Activated CD8-positive, alpha-beta memory T cell treated with anti-CD3 and anti-CD28 coated beads, Interleukin-2, amount 10 ng/mL, durations not matched to agents 7 days and 5 days (primary cell): ENCODE measurements at places on chromosomes 5 and 9.

GRCh38 chr5:14501353-14502293 is 80.0 kb upstream of the OTULINL start:
- no peak for DNase-seq

GRCh38 chr5:98314292-98314691 is 459.2 kb upstream of the RGMB start:
- no peak for DNase-seq

DNA sequence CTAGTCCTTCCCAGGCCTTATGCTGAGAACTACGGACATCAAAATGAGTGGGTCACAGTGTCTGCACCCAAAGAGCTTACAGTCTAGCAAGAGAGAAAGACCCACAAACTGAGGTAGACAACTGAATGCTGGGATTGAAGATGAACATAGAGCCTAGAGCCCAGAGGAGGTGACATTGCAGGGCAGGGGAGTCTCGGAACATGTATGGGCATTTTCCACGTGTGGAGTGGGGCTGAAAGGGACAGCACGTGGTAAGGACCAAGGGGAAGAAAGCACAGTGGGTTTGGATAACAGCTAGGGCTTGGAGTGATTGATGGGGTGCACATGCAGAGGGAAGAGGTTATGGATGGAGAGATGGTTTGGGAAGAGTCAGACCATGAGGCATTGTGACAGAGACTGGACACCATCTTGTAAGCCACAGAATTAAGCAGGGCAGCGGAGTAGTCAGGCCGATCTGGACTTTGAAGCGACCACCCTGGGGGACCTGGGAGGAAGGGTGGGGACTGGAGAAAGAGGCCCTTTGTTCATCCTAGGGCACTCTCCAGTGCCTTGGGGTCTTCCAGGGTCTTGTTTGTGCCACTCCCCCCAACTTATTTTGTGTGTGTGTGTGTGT is 47.5 kb upstream of the SH3PXD2B start:
- peak; percentile 29 for DNase-seq

DNA sequence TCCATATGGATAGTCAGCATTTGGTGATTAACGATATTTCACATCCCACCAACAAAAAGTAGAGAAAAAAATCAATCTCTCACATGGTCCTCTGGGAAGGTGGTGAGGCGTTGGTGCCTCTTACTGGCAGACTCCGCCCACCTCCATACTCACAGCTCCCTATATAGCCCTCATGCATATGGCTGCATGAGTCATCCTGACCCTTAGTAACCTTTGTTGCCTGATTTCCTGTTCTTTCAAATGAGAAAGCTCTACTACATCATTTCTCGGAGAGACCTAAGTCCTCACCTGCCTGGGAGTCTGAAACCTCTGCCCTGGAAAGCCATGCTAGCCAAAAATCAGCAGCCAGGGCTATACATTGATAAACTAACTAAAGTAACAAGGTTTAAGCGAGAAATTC is 33.3 kb upstream of the ABCA1 start:
- DNase-seq: peak; percentile 74

DNA sequence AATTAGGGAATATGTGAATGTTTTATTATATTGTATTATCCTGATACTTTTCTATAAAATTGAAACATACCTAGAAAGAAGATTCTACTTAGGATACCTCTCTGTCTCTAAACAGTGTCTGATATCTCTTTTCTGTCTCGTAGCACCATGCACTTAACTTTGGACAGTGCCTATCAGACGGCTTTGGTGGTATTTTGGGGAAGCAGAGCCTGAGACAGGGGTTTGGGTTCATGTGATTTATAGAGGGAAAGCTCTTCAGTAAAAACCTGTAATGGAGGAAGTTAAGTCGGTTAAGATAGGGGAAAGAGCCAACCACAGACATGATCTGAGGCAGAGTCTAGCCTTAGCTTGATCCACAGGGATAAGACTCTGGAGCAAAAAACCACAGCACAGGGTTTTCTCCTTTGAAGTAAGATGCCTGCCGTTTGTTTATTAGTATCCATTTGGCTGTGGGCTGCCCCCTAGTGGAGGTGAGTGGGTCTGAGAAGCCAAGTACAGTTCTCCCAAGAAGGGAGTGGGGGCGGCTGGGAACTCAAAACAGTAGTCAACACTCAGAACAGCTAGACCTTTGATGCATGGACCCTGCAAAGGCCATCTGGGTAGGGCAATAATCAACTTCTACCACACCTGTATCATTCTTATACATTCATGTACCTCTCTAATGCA is 141.2 kb upstream of the ASTN2 start:
- peak; percentile 51 for DNase-seq

DNA sequence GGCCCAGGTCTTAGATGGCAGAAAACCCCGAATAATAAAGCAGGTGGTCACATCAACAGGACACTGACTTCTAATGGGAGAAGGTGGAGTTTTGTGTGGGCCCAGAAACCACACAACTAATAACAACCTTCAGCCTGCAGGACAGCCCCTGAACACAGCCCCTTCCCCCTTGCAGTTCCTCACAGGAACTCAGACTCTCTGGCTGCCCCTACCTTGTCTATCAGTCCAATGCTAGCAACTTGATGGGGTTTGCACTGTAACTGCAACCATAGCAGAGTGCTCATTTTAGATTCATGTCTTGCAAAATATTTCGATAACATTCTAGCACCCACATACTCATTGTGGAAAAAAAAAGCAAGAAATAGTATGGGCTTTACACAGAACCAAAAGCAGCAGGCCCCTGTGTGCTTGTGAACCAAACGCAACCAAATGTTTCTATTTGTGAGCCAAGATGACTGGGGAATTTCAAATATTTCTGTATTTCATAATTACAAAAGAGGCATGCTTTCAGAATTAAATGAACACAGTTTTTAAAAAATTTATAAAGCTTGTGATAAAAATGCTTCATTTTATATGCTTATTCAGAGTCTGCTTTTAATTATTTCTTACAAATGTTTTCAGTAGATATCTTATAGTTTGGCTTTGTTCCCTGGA is 62.7 kb upstream of the PDE4D start:
- DNase-seq: no peak

DNA sequence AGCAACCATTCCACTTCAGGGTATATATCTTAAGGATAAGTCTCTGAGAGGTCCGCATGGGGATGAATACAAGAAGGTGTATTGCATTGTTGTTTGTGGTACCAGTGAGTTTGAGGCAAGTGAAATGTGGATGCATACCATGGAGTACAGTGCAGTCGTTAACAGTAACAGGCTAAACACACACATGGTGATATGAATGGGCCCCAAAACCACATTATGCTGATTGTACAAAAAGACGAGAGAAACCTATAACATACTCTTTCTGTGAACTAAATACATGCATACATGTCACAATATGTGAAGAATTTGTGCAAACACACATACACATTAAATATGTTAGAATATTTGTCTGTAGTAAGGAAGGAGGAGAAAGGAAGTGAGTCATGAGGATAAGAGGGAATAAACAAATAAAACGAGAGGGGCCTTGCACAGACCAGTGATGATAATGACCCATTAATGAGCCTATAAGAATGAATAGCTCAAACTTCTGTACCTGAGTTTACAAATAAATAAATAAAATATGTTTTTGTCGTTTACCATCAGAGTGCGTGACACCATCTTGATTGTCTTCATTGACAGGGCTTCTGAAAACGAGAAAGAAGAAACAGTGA is 66.5 kb upstream of the RICTOR start:
- DNase-seq: no peak

- DNase-seq: no peak
These were observed 234.4 kb upstream of the MPDZ start for GRCh38 chr9:13513716-13514444.

DNA sequence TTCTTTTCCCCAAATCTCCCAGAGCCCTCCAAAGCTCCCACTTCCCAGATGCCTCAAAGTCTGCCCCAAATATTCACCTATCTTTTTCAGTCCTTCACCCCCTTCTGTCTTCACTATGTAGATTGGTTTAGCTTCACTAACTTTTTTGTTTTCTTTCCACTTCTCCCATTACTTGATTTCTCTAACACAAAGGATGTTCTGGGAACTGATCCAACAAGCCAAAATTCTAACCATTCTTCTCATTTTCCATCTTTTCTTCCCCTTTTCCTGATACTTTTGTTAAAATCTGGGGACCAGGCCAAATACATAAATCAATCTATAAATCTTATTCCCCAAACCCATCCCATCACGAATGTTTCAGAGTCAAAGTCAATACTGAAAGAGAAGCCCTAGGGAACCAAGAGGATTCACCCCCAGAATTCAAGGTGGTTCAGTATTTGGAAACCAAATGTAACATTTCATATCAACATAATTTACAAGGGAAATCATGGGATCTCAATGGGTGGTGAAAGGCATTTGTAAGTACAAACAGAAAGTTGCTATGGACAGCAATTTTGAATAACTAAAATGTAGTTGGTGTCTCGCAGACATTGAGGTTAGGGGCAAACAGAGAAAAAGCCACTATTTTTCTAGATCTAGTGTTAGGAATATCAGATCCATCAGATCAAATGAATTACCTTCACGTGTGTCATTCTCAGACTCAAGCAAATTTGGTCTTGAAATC is 35.3 kb downstream of the APTX start:
- no peak for DNase-seq

GRCh38 chr9:69760278-69760610 is 433 bp upstream of the PTAR1 start:
- DNase-seq: no peak

DNA sequence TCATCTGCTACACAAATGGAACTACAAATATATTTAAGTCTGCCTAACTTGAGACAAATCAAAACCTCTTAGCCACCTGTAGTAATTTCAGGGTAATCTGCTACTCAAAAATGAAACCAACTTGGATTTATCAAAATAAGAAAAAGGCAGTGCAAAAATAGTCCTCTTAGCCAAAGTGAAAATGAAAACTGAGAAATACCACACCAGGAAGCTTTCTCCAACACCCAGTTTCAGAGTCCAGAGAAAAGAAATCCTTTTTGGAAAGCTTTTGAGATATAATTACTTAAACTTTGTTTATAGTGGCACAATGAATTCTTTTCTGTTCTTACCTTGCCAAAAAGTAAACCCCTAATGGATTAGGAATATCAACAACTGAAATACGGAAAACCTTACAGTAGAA is 990.4 kb downstream of the EFNA5 start:
- DNase-seq: no peak

DNA sequence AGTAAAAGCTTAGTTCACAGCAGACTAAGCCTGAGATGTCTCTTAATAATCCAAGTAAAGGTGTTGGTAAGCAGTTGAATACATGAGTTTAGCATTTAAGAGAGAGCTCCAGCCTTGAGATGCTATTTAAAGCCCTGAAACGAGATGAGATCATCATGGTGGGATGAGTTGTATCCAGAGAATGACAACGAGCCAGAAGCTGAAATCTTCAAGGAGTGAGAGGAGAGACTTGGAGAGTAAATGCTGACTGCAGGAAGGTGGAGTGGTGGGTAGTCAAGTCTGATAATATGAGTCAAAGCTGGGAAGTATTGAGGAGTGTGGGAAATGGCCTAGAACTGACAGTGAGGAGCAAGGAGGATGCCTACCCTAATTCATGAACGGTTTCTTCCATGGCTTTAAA is 53.7 kb downstream of the PLAC8L1 start:
- no peak for DNase-seq

DNA sequence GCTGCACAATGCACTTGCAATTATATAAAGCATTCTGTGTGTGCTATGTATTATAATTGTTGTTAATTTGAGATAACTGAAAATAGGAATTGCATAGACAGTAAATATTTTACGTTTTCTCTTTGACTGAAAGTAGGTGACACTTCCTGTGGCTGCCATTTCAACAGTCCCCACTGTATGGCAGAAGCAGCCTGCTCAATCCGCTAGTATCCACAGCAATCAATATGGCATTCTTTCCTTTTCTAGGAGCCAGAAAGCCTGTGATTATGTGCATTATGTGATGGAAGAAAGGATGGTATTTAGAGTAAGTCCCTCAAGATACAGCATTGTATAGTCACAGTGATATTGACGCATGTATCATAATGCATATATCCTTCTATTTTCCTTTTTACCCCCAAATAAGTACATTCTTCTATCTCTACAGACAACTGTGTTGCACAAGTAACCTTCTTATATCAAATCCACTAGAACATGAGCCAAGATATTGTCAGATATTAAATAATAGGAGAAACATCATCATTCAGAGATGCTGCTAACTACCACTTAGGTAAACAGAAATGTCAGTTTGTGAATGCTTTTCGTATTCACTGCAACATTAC is 59.7 kb downstream of the CARTPT start:
- DNase-seq: no peak

DNA sequence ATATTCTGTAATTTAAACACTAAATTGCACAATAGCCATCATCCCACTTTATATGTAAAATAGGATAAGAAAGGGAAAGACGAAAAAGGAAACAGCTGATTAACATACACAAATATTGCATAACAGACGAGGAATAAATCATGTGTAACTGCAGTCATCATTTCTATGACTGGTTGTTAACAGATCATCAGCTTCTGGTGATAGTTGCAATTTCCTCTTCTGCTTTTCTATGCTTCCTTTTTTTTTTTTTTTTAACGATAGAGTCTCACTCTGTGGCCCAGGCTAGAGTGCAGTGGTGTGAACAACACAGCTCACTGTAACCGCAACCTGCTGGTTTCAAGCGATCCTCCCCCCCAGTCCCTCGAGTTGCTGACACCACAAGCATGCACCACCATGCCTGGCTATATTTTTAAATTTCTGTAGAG is 22.5 kb upstream of the JAKMIP2 start:
- DNase-seq: peak; percentile 67

- no peak for DNase-seq
These were observed 22.6 kb upstream of the LMX1B start for GRCh38 chr9:126591083-126591482.

DNA sequence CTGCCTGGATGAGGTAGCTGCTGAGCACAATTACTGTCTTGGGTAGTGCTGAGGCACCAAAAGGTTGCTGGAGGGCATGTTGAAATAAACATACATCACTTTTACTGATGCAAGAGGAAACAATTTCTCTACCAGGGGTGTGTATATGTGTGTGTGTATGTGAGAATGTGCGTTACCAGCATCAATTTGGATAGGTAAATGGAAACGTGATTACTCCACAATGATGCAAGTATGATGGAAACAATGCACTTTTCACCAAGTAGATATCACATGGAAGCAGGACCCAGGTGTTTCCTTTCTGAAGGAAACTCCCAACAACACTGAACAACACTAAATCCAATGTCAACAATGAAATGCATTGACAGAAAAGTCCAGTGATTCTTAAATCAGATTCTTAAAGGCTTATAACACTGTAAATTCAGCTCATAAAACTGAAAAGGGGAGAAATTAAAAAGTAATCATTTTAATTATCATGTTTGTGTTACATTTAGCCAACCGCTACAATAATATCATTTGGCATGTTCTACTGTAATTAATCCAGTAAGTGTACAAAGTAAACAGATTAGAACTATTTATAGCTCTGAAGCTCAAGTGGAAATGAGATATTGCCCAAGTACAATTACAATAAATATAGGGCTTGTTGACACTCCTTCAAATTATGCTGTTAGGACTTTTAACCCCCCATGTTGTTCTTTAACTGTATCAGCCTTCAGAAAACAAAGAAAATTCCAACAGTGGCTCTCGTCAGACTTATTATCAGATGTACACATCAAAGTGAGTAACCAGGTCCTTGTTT is 25.3 kb downstream of the YIPF5 start:
- DNase-seq: no peak

GRCh38 chr9:137163365-137163715 is 6.5 kb downstream of the LRRC26 start:
- no peak for DNase-seq
